Stimulated activated naive B cell treated with anti-CD40 and anti-IgM and Interleukin-4, amounts not matched to agents 10 μg/mL and 1 μg/mL and 100 μg/mL, for 72 hours (primary cell): ENCODE measurements at places on chromosomes 12 and 14.

GRCh38 chr14:80927083-80927989 lies 14.2 kb downstream of the CEP128 start:
- no peak for DNase-seq

DNA sequence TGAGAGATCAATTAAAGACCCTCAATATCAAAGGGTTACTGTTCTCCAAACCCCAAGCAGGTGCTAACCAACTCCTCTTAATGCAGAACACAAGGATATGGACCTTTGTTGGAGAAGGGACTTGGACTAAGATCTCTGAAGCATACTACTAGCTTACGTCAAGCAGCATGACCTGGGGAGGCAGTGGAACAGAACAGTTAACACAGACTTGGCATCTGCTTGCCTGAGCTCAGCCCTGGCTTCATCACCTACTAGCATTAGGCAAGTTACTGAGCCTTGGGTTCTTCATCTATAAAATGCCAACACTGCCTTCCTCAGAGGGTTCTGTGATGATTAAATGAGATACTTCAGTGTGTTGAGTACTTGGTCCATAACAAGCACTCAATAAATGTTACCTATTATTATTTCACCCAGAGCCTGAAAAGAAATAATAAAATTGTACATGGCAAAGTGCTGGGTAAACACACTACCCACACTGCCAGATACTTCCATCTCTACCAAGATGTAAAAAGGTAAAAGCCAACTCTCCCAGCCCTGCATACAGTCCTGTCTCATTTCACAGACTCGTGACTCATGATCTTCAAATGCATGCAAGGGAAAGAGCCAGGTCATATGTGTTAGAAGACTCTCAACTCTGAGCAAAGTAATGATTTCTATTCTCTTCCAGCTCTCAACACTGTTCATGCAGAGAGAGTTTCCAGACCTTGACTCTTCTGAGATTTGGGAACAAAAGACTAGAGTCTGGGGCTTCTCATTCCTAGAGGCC lies 39.7 kb downstream of the FMNL3 start:
- no peak for DNase-seq

GRCh38 chr12:26212396-26212795 lies 17.0 kb downstream of the SSPN start:
- DNase-seq, result no peak

DNA sequence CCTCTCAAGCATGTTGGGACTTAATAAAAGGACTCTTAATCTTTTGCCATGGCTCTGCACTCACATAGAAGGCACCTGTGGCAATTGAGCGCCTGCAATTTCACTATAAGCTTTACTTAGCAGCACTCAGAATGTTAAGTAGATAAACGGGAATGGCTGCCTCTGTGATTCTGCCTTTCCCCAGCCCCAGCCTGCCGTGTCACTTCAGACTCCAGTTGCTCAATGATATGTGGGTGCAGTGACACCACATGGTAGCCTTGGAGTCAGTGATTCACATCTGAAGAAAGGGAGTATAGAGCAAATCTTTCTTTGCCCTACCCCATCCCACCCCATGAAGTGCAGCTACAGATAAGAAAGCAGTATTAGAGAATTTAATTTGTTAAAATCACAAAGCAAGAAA lies 96.1 kb downstream of the ZFC3H1 start:
- no peak for DNase-seq

DNA sequence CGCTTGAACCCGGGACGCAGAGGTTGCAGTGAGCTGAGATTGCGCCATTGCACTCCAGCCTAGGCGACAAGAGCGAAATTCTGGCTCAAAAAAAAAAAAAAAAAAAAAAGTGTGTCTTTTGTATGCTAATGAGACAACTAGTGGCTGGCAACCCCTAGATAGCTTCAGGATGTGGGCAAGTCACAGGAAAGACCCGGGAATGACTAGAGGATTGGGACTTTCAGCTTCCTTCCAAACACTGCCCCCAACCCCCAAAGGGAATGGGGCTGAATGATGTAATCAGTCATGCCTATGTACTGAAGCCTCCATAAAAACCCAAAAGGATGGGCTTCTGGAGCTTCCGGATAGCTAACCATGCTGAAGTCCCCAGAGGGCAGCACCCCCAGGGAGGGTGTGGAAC lies 28.6 kb downstream of the USP44 start:
- no peak for DNase-seq

GRCh38 chr14:89531661-89532335 lies 114.8 kb upstream of the FOXN3 start:
- DNase-seq, result no peak

DNA sequence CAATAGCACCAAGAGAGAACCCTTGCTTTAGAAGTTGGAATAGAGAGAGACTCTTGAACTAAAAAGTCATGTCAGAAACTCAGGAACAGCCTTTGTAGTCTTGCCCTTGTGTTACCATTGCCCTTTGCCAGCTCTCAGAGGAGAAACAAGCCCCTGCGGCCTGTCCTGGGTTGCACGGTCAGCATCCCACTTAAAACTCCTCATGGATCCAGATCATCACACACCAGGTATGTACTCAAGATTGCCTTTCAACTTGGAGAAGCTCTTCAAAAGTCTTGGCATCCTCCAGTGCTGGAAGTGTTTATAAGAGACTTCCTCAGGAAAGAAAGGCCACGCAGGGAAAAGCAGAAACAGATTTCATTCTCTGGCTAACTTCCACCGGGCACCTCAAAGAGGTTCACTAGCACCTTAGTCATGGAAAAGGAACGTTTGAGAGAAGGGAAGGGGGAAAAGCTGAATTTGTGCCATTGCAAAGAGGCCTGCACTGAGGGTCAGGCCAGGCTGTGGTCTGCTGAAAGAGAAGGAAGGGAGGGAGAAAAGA lies 594.2 kb downstream of the MED13L start:
- no peak for DNase-seq

- DNase-seq, result no peak
Measured at GRCh38 chr12:4449851-4450221, 4.2 kb upstream of the FGF6 start.

GRCh38 chr14:64680013-64680713 lies 24.1 kb upstream of the PLEKHG3 start:
- no peak for DNase-seq

DNA sequence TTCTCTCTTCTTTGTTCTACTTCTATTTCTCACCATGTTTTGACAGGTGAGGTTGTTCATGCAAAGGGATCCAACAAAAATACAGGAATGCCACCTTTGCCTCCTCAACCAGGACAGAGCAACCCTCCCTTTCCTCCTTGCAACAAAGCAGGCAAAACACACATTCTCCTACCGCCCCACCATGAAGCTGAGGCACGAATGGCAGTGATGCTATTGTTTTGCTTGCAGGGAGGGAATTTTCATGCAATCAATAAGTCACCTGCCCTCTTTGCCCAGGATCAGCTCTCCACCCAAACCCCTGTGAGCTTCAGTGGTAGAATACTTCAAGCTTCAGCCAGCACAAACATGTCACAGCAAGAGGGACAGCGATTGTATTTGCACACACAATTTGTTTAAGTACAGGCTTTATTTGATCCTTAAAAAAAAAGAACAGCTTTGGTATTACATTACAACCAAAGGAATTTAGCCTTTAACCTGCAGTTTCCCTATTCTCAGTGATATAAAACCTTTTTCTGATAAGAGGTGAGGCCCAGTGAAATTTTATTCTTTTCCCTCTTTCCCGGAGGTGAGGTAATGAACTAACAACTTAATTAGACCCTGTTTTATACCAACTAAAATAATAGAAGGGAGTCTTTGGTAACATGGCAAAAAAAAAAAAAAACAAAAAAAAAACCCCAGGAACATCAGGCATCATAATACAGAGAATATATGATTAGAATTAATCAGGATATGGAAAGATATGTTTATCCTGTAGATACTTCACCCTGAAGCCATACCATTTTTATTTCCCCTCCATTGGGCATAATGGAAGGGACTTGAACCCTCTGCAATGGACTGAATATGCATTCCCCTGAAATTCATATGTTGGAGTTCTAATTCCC lies 87.0 kb upstream of the EEA1 start:
- DNase-seq, result no peak

DNA sequence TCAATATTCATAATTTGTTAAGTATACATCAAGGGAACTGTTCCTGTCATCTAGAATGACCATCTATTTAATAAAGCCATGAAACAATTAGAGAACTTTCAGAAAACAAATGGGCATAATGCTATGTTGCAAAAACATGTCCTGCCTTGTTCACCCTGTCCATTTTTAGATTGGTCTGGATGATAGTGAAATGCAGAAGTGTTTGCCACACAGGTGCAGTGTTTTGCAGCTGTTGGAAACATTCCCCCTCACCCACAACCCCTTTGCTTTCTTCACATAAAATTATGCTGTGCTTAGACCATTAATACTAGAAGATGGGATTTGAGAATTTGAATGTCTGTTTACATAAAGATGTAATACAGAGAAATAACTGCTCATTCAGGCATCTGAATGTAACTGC lies 36.5 kb downstream of the LEMD3 start:
- no peak for DNase-seq

- no peak for DNase-seq
Measured at GRCh38 chr12:51199366-51199945, 18.4 kb downstream of the POU6F1 start.

- DNase-seq, result no peak
Measured at GRCh38 chr12:72622556-72622955, 350.4 kb downstream of the TRHDE start.

- DNase-seq, result no peak
Measured at GRCh38 chr12:132356691-132357622, 27.6 kb upstream of the GALNT9 start.

DNA sequence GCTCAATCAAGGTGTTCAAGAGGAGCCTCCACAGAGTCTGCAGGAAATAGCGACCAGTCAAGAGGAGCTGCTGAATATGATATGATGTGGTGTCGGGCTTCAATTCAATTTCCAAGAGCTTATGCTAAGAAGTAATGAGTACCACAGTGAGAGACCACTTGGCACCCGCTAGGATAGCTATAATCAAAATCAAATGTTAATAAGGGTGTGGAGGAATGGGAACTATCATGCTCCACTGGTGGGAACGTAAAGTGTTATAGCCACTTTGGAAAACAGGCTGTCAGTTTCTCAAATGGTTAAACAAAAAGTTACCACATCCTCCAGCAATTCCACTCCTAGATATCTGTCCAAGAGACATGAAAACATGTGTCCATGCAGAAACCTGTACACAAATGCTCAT lies 6.7 kb downstream of the POLR3B start:
- DNase-seq, result no peak

GRCh38 chr14:38839694-38840365 lies 263.2 kb downstream of the SEC23A start:
- DNase-seq, result no peak

- no peak for DNase-seq
Measured at GRCh38 chr12:12217018-12217359, 49.9 kb downstream of the LRP6 start.

DNA sequence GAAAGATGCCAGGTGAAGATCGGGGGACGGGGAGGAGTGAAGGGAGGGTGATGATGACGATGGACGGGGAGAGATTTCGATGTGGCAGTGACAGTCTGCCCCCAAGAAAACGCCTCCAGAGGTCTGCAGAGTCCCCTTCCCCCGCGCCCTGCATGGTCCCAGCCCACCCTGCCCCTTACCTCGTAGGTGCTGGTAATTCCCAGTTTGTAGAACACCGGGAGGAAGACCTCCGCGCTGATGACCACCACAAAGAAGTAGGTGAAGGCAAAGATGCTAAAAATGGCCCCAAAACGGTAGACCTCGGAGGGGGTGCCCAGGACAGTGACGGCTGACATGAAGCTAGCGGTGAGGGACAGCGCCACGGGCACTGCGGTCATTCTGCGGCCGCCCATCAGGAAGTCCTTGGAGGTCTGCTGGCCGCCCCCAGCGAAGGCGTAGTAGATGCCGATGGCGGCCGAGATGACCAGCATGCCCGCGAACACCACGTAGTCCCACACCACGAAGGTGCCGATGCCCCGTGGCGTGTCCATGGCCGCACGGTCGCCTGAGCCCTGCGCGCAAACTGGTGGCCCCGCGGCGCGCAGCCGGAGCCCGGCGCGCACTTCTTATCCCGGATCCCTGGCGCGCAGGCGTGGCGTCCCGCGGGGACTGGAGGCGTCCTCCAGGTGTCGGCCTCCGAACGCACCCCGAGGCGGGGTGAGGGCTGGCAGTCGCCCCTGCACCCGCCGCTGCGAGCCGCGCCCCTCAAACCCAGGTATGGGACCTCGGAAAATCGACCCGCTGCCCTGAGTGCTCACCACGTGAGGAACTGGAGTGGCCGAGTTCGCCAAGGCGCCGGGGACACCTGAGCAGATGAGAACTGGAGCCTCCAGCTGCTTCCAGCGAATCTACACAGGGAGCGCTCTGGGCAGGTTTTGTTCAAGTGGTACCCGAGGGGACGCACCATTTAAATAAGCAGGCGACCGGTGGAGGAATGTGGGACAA lies at the start of gene SLC5A8:
Gene SLC5A8 (minus strand): TSS at position 920 of the 984 bp plus-strand sequence. CDS start 390 bp downstream, at position 530.
- no peak for DNase-seq
